AG09309 (cell line): ENCODE measurements at places on chromosomes 7 and 10.

GRCh38 chr10:3676564-3676963 is 108.4 kb downstream of the KLF6 start:
- DNase-seq, result no peak

- no peak for DNase-seq
Measured at GRCh38 chr7:140342727-140343514, 55.4 kb downstream of the SLC37A3 start.

DNA sequence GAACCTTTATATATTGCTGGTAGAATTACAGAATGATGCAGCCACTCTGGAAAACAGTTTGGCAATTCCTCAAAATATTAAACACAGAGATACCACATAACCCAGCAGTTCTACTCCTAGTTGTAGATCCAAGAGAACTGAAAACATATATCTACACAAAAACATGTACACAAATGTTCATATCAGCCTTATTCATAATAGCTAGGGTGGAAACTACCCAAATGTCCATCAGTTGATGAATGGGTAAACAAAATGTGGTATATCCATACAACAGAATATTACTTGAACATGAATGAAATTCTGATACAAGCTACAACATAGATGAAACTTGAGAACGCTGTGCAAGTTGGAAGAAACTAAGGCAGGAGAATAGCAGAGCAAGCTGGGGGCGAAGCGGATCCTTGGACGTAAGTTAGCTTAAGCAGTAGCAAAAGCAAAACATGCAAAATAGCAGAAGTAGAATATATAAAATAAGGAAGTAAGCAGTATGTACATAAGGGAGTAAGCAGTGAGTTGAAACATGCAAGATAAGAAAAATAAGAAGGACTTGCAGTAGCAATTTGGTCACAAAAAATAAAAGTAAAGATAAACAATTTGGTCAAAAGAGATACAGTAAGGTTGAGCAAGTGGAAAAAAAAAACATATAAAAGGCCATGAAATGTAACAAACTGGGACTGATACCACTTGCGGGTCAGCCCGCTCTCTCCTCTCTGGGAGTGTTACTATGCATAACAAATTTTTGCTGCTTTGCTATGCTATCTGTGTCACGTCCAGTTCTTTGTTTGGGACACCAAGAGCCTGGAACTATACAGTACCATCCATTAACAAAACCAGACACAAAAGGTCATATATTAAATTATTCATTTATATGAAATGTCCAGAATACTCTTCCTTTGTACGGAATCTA is 18.0 kb upstream of the HILPDA start:
- DNase-seq, result no peak

- DNase-seq, result no peak
Measured at GRCh38 chr10:68403701-68404100, 3.4 kb downstream of the RUFY2 start.

DNA sequence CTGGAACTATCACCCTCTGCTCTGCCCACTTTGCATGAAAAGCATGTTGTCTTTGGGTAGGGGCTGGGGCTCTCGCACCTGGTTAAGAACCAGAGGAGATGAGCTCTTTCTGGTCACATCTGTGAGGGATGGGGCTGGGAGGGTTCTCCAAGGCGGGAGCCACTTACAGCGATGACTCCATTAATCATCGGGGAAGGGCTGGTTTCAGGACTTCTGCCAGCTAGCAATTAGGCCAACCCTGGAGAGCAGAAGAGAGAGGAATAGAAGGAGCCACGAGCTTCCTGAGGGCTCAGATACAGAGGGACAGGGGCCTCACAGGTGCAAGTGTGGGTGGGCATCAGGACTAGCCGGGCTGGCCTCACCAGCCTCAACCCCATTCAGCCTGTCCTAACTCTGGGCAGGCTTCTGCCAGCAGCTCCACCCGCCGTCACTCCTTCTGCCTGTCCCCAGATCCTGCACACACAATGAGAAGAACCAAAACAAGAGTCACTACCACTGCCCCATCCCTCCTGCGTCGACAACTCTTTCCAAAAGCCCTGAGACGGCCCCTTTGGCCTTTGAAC is 8.4 kb downstream of the AQP1 start:
- no peak for DNase-seq

- DNase-seq, result no peak
Measured at GRCh38 chr7:82162289-82162688, 281.3 kb downstream of the CACNA2D1 start.

GRCh38 chr7:131011432-131011742 is 277.4 kb upstream of the KLF14 start:
- DNase-seq, result no peak

DNA sequence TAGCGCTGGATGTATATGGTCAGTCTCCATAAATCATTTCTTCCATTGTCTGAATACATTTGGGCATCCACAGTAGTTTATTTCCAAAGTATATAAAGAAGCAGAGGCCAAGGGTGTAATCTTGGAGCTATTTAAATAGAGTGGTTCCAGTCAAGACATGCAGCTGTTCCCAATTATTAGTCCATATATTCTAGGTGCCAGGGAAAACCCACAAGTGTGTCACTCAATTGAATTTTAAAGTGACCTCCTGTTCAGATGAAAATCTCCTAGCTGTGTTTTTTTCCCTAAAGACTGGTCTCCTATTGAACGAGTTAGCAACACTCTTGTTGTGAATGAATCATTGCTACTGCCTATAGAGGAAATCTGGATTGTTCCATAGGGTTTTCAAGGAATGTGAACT is 260.2 kb upstream of the BMPER start:
- no peak for DNase-seq
